ENCODE measurements at places on chromosomes 1 and 21.

- DNase-seq: no peak
These were observed 5.8 kb downstream of the DCAF8 start for GRCh38 chr1:160256396-160257046.

- DNase-seq: no peak
These were observed 833.4 kb upstream of the ADGRL4 start for GRCh38 chr1:79839882-79840281.

GRCh38 chr1:154407198-154408091, 2.3 kb downstream of the IL6R start:
- no peak for DNase-seq

DNA sequence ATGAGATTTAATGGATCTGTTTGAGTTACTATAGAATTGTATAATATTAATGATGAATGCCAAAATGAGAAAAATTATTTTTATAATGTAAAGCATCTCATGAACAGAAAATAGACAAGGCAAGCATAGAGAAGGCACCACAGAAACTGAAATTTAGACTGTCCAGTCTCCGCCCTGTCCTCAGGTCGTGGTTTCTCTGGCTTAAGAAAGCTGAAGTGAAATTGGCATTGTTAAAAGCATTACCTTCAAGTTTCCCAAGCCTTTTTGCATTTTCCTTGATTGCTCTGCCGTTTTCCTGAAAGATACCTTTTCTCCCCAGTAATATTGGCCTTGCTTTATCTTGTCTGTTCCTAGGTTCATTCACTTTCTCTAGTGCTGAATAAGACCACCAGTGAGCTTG, 58.0 kb downstream of the VPS13D start:
- no peak for DNase-seq

GRCh38 chr21:41095983-41096382, 72.0 kb upstream of the BACE2 start:
- no peak for DNase-seq

- no peak for DNase-seq
These were observed 1.5 kb downstream of the ATP8B2 start for GRCh38 chr1:154326546-154327465.

- DNase-seq: no peak
These were observed 16.2 kb upstream of the POFUT2 start for GRCh38 chr21:45303751-45304475.

- no peak for DNase-seq
These were observed 6.7 kb downstream of the CRP start for GRCh38 chr1:159707472-159708260.

- no peak for DNase-seq
These were observed 7.1 kb upstream of the ZNF669 start for GRCh38 chr1:247111259-247111699.

GRCh38 chr1:23403735-23404486, 20.6 kb downstream of the TCEA3 start:
- DNase-seq: peak; percentile 80

DNA sequence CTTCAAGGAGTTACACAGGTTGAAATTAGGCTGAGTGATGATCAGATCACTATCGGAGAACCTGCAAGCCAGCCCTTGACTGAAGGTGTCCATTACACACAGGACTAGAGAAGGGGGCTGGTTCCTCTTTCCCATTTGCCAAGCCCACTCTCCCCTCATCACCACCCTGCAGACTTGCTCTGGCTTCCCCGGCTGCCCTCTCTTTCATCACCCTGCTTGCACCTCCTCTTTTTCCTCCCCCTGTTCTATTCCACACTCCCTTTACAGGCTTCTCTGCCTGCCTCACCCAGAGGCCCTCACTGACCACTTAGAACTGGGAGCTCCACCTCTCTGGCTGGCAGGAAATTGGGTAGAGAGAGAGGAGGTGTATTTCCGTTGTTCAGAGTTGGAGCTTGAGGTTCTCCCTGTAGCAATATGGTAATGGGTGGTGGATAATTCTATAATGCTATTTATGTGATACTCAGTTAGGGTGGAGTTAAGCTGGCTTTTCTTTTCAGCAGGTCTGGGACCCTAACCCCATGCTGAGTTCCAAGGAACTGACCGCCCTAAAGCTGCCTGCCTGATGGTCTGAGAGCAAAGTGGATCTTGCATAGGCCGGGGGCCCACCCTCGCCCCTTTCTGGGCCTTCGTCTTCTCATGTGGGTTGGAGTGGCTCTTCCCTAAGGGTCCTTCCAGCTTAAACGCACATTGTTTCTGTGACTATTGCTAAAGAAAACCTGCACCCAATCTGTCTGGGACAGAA, 111.8 kb upstream of the ADAR start:
- DNase-seq: no peak

DNA sequence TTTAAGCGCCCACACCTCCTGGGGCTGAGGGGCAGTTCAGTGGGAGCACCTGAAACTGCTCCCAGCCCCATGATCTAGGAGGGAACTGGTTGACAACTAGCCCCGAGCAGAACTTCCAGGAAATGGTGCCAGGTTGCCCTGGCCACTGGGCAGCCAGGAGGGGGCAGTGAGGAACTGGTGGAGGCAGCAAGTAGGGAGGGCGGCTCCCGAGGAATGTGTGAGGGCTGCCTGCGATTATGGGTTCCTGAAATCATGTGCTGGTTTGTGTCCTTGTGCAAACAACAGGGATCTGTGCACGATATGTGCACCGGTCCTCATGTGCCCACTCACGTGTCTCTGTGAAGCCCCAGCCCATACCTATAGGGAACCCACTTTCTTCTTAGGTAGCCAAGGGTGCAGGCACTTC, 9.9 kb downstream of the GPR3 start:
- DNase-seq: no peak

GRCh38 chr1:203378556-203379245, 27.8 kb upstream of the FMOD start:
- DNase-seq: no peak

- no peak for DNase-seq
These were observed 155.5 kb downstream of the PTGER3 start for GRCh38 chr1:70892140-70892539.

- DNase-seq: peak; percentile 14
These were observed 449 bp downstream of the EPS15 start for GRCh38 chr1:51518586-51519047.

DNA sequence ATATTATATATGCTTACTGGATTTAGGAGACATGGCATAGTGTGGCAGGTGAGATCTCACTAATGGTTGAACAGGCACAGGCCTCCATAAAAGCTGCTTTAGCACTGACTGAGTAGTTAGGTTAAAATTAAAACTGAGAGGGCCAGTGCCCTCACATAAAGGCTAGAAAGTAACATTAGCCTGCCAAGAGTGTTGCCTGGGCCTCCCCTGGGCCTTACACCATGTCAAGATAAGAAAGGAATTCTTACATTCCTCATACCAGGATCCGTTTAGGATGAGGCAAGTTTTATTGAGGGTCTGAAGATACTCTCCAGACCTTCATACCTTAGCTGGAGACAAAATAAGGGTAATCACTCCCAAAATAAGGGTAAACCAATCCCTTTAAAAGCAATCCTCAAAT, 1011.8 kb downstream of the PLA2G4A start:
- DNase-seq: no peak

All from activated T-cell treated with anti-CD3 and anti-CD28 coated beads for 1 hour (primary cell).